ENCODE measurements at places on chromosomes 16 and 17. TPM values are rescaled to one million over a fixed set of nuclear protein-coding genes. Genes with fewer than 3 reads are reported as not detected.

The ZNF750 gene
- 0.02 TPM for polyA plus RNA-seq

DNA sequence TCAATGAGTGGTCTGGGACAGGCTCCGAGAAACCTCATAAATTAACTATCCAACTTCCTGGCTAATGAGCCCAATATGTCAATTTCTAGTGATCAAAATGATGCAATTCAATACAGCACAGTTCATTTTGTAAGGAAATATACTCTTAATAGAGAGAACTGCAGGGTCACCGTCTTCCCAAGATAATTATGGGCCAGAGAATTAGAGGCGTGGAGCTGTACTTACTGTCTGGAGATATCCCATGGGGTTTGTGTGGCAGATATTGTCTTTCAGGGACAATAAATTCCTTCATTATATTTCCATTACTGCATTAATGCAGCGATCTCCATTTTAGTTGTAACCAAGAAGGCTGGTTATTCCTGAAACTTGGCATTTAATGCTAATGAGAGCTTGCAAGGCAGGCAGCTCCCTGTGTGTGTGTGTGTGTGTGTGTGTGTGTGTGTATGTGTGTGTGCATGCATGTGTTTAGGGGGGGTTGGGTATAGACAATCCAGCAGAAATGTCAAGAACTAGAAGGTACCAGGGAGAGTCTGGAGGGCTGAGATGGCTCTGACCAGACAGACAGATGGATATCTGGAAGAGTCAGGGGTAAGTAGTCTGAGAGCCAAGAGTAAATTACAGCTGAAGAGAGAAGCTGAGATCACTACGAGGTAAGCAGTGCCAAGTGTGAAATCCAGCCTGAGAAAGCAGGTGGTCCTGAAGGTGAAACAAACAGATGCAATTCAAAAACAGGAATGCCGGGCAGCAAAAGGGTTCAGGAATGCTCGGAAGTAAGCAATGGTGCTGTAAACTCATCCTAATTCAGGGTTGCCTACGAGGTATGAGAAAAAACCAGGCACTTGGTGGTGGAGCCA lies 393.0 kb downstream of the CA10 start:
- H3K36me3 ChIP-seq: no peaks in the 10 kb centered on the region
- no peak for DNase-seq
- no peak overlapping the region for H3K27ac ChIP-seq

- DNase-seq: peak; percentile 53
- no peaks in the 10 kb centered on the region for H3K27me3 ChIP-seq
- no peaks in the 10 kb centered on the region for H3K36me3 ChIP-seq
- H3K4me3 ChIP-seq: no peak overlapping the region
Measured at GRCh38 chr16:31451681-31452351, 7.5 kb upstream of the ARMC5 start.

GRCh38 chr17:72236980-72237633 lies 116.3 kb downstream of the SOX9 start:
- no peak for DNase-seq
- no peaks in the 10 kb centered on the region for H3K4me1 ChIP-seq
- H3K36me3 ChIP-seq: no peaks in the 10 kb centered on the region
- no peaks in the 10 kb centered on the region for H3K27me3 ChIP-seq
- no peak overlapping the region for H3K4me3 ChIP-seq
- H3K27ac ChIP-seq: no peak overlapping the region

- no peak for DNase-seq
- no peaks in the 10 kb centered on the region for H3K36me3 ChIP-seq
- no peaks in the 10 kb centered on the region for H3K4me1 ChIP-seq
- no peak overlapping the region for H3K27ac ChIP-seq
Measured at GRCh38 chr17:61002316-61002736, 324.7 kb downstream of the BCAS3 start.

GRCh38 chr17:69551212-69552010 lies 136.9 kb downstream of the MAP2K6 start:
- H3K4me3 ChIP-seq: no peak overlapping the region
- no peaks in the 10 kb centered on the region for H3K27me3 ChIP-seq
- H3K27ac ChIP-seq: no peak overlapping the region
- no peaks in the 10 kb centered on the region for H3K36me3 ChIP-seq
- no peaks in the 10 kb centered on the region for H3K4me1 ChIP-seq

Data from ovary (tissue), 10 donors.